CD8-positive, alpha-beta memory T cell (primary cell): ENCODE measurements at places on chromosomes 16 and 17. TPM values are rescaled to one million over a fixed set of nuclear protein-coding genes. Genes with fewer than 3 reads are reported as not detected.

Gene LRRC75A
- 2.2 TPM for total RNA-seq

Gene MSLN
- total RNA-seq: not detected

Gene IGFALS
- not detected for total RNA-seq

Gene ADAMTS18
- total RNA-seq: not detected

Gene TPSB2
- total RNA-seq: not detected

Gene ATP2C2
- not detected for total RNA-seq

Gene SLC5A2
- not detected for total RNA-seq

Gene SPATA22
- total RNA-seq: not detected

Gene SP2
- 22.1 TPM for total RNA-seq

Gene PTX4
- not detected for total RNA-seq

Gene MYH1
- not detected for total RNA-seq

Gene SAMD14
- 0.92 TPM for total RNA-seq

Gene SGCA
- total RNA-seq: 0.31 TPM

Gene NT5M
- total RNA-seq: 6.6 TPM

Gene PRR35
- total RNA-seq: not detected

Gene ANKRD40
- 48.5 TPM for total RNA-seq

Gene CACNG5
- not detected for total RNA-seq

Gene UBFD1
- total RNA-seq: 58.5 TPM

Gene FOXN1
- total RNA-seq: not detected

Gene VAT1L
- not detected for total RNA-seq

Gene LLGL2
- total RNA-seq: 17.8 TPM
